NCI-H526 treated with DMSO at 0.1 percent for 48 hours (cell line): ENCODE measurements at places on chromosomes 12 and 14.
A peak's percentile ranks its signal among the peaks of the same experiment; 100 is the strongest.

GRCh38 chr12:58419196-58419760 is 477.9 kb downstream of the ATP23 start:
- no peak for DNase-seq

DNA sequence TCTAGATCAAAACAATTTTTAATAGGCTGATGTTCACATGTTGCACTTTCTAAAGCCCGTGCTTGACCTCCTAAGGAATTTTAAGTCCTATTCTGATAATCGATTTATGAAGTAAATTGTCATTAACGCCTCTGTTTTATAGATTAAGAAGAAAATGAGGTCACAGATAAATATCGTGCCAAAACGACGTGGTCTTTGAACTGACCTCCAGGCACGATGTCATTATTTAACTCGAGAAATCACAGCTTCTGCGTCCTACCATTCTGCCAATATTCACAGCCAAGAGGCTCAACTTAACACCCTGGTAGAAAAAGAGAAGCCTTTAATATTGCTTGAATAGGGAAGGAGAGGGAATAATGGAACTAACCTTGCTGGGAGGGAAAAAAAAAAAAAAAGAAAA is 888 bp upstream of the EEA1 start:
- DNase-seq = no peak

GRCh38 chr14:59897757-59898383 is 22.1 kb upstream of the LRRC9 start:
- DNase-seq = peak; percentile 30

DNA sequence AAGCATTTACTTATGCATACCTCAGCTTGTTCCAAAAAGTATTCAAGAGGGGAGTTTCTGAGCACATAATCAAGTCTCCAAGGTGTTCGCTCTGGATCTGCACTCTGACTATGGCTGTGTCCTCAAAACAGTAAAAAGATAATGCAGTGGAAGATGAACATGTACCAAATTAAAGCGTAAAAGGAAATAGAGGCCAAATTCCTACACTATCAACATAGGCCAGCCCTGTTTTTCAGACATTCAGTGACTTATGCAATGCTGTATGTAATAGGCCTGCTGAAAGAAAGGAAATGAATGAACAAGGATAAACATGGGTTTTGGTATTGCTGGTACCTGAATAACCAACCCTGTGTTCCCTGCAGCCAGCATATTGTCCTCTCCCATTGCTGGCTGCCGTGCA is 115.7 kb downstream of the SAMD4A start:
- DNase-seq = no peak
